ENCODE measurements at places on chromosomes 5 and 9.

DNA sequence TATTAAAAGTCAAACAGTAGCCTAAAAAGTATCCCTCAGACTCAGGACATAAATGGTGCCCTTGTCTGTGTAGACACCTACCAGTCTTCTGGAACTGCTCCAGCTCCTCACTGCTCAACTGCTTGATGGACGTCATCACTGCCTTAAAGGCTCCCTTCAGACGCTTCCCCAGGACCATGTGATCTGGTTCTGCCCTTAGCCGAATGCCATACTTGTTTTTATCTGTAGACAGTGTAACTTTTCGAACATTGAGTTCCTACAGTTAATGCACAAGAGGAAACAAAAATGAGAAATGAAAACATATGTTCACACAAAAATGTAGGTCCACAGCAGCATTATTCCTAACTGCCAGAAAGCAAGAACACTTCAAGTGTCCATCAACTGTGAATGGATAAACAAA is 46.2 kb downstream of the IARS1 start:
- DNase-seq, result no peak

- no peak for DNase-seq
Measured at GRCh38 chr5:173747876-173748275, 131.4 kb upstream of the BOD1 start.

- DNase-seq, result no peak
Measured at GRCh38 chr9:125233678-125234077, 7.5 kb downstream of the HSPA5 start.

DNA sequence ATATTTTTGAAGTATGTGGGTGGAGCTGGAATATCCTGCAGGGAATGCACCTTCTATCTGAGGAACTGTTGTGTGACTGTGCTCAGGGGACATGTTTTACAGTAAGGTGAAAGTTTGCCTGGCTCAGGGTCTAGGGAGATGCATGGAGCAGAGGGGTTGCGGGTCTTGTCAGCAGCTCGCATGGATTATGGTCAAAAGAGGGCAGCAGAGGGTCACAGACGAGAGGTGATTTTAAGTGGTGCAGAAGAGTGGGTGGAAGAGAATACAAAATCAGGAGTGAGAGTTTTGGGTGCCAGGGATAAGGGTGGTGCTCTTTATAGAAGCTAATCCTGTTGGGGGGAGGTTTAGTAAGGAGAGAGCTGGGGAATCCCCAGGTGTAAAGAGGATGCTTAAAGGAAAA is 53.5 kb upstream of the GRIN3A start:
- no peak for DNase-seq

GRCh38 chr5:67475489-67475888 is 278.9 kb upstream of the CD180 start:
- no peak for DNase-seq

DNA sequence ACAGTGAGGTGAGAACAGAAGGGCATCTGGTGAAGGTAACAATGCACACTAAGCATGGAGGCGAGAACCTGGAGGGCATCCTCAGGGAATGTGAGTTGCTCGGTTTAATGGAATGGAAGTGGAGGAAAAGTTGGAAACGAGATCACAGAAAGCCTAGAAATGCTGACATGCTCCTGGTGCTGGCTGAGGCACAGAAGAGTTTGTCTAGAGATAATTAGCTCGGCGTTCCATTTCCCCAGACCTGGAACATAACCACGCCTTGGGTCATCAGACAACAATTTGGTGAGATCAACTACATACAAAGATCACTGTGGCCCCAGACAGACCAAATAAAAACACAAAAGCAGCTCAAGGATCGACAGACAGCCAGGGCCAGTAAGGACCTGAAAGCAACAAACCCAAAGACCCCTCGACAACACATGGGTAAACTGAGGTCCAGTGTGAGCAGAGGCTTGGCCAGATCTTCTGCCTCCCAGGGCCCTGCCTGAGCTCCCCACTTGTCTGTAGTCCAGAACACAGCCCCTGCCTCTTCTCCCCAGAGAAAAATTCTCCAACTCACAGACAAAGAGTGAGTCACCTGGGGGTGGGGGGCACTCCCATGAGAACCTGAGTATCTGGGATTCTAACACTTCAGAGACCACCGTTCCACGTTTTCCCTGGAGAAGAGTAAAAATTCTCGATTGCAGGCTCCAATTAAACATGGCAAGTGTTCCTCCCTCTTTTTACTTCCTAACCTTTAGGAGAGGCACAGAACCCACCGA is 52.5 kb downstream of the SHB start:
- DNase-seq, result no peak
